WTC11 (cell line): ENCODE measurements at places on chromosomes 4 and X. TPM values are rescaled to one million over a fixed set of nuclear protein-coding genes. Genes with fewer than 3 reads are reported as not detected.

GRCh38 chr4:147461161-147461560 lies 19.7 kb upstream of the EDNRA start:
- H3K36me3 ChIP-seq = peaks cover 3% of the 10 kb centered on the region
- no peak for DNase-seq
- no peak overlapping the region for H3K27ac ChIP-seq
- no peaks in the 10 kb centered on the region for H3K27me3 ChIP-seq

DNA sequence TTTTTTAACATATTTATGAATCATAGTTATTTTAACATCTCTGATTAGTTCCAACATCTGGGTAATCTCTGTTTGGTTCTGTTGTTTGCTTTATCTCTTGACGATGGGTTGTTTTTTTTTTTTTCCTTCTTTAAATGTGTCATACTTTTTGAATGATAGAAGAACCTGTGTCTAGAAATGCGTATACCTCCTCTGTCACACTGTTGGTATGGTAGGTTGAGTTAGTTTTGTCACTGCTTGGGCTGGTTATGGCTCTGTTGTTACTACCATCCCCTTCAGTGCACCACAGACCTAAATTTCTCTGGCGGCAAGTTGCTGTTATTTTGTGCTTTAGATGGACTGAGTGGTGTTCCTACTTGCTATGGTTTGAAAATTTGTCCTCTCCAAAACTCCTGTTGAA lies 16.8 kb downstream of the STIM2 start:
- DNase-seq = no peak
- no peak overlapping the region for H3K4me3 ChIP-seq
- no peaks in the 10 kb centered on the region for H3K4me1 ChIP-seq
- no peak overlapping the region for H3K27ac ChIP-seq
- no peaks in the 10 kb centered on the region for H3K36me3 ChIP-seq

DNA sequence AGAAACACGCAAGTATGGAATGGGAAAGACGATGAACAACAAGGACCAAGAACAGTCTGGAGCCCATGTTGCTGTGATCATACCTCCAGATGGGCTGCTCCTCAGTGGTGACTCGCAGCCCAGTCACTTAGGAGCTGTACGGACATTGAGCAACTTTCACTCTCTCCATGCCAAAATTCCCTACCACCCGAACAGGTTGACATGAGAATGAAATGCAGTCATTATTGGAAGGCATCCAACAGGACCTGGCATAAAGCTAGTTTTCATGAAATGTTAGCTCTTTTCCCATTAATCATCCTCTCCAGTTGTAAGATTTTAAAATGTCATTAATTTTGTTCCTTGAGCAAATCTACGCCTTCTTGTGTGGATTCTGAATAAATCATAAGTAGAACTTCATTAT lies 82.7 kb upstream of the GPM6B start:
- no peak overlapping the region for H3K4me3 ChIP-seq
- H3K36me3 ChIP-seq = peaks cover 8% of the 10 kb centered on the region
- H3K27me3 ChIP-seq = no peaks in the 10 kb centered on the region

GRCh38 chr4:87579478-87579877 lies 28.9 kb upstream of the DSPP start:
- H3K27me3 ChIP-seq = no peaks in the 10 kb centered on the region
- no peak overlapping the region for H3K27ac ChIP-seq

PROM1 gene
- 56.5 to 65.1 TPM (median 56.8 TPM) in 3 replicates for total RNA-seq

PPARGC1A gene
- total RNA-seq = 1.9 to 2.9 TPM (median 2.0 TPM) in 3 replicates

C4orf50 gene
- total RNA-seq = 0.17 to 0.32 TPM (median 0.30 TPM) in 3 replicates
